Panc1 (cell line): ENCODE measurements at places on chromosomes 1 and 21.

- no peak for DNase-seq
Measured at GRCh38 chr1:215635827-215636226, 68.7 kb downstream of the KCTD3 start.

DNA sequence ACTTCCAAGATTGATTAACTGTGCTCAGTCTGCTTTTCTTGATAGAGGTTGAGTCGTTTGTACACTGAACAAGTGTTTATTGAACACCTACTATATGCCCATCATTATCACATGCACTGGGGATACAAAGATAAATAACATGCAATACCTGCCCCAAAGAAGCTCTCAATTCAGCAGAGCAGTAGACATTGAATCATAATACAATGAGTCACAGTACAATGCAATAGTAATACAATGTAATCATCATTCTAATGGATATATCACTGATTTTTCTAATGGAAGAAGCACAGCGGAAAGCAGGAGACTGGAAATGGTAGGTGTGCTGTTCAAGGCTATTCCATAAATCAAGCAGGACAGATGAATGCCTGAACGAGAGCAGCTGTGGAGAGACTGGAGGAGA, 3.7 kb upstream of the SEC16B start:
- no peak for DNase-seq

GRCh38 chr1:33408093-33408436, 22.8 kb downstream of the PHC2 start:
- DNase-seq = no peak

- no peak for DNase-seq
Measured at GRCh38 chr1:115222616-115223402, 115.2 kb downstream of the NGF start.

DNA sequence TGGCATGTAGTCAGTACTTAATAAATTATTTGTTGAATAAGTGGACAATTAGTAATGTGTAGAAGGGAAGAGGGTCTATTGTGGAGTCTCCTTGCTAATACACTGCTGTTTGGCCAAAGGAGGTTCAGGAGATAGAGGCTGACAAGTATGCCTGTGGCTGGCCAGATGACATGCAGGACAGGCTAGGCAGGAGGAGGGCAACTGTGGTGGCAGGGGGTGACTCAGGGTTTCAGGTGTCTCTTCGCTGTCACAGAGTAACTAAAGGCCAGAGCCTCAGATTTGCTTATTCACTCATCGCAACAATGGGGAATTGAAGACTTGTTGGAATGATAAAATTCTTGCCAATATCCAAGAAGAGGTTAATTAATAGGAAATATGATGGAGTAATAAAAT, 33.1 kb downstream of the THRAP3 start:
- DNase-seq = no peak

- DNase-seq = no peak
Measured at GRCh38 chr21:42594616-42595282, 58.7 kb upstream of the PDE9A start.

DNA sequence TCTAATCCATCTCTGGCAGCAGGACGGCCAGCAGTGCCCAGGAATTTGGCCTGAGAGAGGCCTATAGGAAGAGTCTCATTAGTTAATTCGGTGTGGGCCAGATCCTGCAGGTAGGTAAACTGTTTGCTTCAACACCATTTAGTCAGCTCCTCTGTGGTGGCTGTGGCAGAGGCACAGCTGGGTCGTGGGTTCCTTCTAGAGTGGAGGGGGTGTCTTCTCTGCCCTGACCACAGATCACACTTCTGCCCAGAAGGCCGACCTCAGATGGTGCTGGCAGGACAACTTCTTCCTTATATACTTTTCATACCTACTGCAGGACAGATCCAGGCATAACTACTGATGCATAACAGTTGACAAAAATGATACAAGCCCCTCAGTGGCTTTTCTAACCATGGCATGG, 281.4 kb downstream of the RPS6KC1 start:
- no peak for DNase-seq

GRCh38 chr1:240739139-240739538, 127.2 kb upstream of the GREM2 start:
- no peak for DNase-seq

- DNase-seq = no peak
Measured at GRCh38 chr1:41813226-41813625, 105.5 kb downstream of the HIVEP3 start.

DNA sequence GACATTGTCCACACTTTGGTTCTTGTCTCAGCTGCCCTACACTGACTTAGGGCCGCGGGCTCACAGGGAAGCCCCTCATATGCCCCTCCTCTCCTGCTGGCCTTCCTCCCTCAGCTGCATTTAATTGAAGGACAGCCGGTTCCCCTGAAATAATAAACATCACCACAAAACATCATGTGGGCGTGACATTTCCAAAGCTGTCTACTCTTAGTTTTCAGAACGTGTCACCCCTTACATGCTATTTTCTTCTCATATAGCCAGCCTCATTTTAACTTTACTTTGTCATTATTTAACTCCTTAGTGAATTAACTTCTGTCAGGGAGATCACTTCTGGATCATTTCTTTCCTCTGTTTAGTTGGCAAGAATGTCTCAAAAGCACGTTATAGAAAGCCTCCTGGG, 103.2 kb downstream of the COLGALT2 start:
- no peak for DNase-seq

GRCh38 chr21:39107739-39108138, 75.5 kb downstream of the PSMG1 start:
- DNase-seq = no peak

DNA sequence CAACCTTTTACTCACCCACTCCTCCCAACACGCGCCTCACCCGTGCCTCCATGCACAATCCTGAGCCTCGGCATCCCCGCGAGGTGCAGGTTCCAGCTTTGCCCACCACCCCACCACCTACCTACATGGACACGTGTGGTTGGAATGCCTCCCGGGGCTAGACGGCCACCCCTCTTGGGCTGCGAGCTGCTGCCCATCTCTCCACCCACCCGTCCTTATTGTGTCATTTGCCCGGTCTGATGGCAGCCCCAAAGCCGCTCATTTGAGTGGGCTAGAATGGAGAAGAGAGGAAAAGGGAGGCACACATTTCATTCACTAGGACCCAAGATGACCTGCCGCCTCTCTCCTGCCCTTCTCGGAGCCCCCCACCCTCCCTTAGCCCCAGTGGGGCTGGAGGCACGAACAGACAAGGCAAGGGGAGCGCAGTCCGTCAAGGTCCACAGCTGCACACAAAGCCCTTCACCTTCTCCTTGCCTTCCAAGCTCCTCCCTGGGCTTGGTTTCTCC, 785 bp downstream of the ZNF697 start:
- no peak for DNase-seq

GRCh38 chr1:175648927-175649326, 94.5 kb downstream of the TNR start:
- DNase-seq = no peak

- no peak for DNase-seq
Measured at GRCh38 chr1:164704954-164705353, 146.0 kb downstream of the PBX1 start.

GRCh38 chr1:77065693-77066342, 153.4 kb downstream of the PIGK start:
- DNase-seq = no peak

DNA sequence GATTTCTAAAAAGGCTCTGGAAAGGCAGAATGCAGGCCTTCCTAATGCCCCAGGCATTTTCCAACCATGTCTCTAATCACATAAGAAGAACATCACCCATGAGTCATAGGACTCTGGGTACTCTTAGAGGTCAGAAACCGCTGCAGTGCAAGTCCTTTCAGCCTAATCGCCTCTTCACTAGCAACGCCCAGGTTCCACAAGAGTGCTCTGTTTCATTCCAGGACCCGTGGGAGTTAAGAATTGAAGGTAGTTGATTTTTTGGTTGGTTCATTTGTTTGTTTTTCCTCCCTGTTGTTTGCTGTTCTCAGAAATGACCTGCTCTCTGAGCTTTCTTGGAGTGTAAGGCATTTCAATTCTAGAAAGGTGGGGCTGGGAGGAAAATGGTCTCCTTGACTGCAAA, 123.2 kb downstream of the NR5A2 start:
- peak; percentile 60 for DNase-seq

DNA sequence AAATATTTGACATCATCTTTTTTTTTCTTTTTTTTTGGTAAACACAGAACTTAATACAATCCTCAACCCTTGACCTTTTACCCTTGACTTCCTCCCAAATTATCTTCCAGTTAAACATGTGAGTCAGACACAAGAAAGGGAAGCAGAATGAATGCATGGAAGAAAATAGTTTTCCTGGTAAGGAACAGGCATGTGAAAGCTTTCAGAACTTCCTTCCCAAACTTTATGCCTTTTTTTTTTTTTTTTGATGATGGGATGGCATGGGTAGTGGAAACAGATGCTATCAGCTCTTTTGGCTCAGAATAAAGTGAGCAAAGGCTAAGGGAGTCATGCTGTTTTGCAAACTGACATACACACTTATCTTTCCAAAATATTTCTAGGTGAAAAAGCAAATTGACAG, 1079.1 kb downstream of the TTLL7 start:
- no peak for DNase-seq

GRCh38 chr21:46437511-46437910, 21.2 kb upstream of the DIP2A start:
- DNase-seq = no peak

- no peak for DNase-seq
Measured at GRCh38 chr1:43274804-43275180, 5.0 kb downstream of the TMEM125 start.

DNA sequence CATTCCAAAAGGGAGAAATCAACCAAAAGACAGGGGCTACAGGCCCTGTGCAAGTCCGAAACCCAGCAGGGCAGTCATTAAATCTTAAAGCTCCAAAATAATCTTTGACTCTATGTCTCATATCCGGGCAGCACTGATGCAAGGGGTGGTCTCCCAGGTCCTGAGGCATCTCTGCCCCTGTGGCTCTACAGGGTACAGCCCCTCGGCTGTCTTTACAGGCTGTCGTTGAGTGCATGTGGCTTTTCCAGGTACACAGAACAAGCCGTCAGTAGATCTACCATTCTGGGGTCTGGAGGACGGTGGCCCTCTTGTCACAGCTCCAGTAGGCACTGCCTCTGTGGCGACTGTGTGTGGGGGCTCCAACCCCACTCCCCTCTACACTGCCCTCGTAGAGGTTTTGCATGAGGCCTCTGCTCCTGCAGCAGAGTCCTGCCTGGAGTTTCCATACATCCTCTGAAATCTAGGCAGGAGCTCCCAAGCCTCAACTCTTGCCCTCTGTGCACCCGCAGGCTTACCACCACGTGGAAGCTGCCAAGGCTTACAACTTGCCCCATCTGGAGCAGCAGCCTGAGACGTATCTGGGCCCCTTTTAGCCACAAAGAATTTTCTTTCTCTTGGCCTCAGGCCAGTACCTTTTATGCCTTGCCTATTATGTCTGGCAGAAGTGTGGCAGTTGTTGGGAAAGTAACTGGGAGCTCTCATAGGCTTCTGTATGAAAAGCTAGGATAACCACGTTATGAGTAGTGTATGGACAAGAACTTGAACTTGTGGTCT, 52.5 kb downstream of the POU2F1 start:
- DNase-seq = no peak

- DNase-seq = no peak
Measured at GRCh38 chr1:118183586-118183985, 1.4 kb downstream of the SPAG17 start.

- no peak for DNase-seq
Measured at GRCh38 chr1:79646880-79647279, 640.4 kb upstream of the ADGRL4 start.

DNA sequence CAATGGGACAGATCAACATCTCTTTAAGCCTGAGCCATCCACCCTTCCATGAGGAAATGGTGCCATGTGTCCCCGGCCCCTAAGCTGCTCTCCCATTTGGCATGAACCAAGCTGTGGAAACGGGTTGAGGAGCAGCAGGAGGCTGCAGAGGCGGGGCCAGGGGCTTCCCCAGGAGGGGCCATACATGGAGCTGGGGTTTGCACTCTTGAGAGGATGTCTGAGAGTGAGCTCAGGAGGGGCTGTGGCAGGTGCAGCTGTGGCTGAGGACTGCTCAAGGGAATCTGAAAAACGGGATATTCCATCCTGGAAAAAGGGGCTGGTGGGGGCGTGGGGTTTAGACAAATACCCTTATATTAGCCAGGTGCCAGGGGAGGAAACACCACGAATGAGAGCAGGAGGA, 7.1 kb upstream of the CLEC20A start:
- DNase-seq = no peak

GRCh38 chr21:43923391-43923790, 58.4 kb downstream of the AGPAT3 start:
- DNase-seq = no peak

DNA sequence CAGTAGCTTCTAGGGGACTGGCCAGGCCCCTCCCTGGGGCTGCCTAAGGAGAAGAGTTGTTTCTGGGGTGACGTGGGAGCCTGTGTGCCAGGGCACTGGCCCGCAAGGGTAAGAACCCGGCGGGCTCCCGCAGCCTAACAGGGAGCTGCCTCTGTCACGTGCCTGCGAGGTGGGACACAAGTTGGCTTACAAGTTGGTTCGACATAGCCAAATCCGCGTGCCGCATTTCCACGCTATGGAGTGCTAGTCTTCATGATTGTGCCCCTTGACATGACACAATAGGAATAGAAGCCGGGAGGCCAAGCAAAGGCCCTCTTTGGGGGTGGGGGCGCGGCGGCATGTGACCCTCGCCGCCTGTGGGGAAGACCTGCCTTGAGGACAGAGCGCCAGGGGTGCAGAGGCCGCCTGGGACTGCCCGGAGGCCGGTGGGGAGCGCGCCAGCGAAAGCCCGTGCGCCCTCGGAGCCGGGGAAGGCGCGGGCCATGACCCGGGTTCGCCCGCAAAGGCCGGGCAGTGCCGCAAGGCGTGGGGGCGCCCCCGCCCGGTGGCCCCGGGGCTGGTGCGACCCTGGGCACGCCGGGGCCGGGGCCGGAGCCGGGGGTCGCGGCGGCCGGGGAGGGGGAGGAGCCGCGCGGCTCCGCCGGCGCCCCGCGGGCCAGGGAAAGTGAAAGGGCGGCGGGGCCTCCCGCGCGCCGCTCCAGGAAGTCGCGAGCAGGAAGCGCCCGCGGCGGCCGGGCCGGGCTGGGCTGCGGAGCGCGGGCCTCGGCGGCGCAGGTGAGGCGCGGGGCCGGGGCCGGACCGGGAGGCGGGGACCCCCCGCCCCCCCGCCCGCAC, at the start of gene SLC37A1:
TSS of gene SLC37A1 (plus strand) at position 702 of the 834 bp plus-strand sequence. CDS start 4,603 bp downstream, outside the sequence.
- DNase-seq = no peak

DNA sequence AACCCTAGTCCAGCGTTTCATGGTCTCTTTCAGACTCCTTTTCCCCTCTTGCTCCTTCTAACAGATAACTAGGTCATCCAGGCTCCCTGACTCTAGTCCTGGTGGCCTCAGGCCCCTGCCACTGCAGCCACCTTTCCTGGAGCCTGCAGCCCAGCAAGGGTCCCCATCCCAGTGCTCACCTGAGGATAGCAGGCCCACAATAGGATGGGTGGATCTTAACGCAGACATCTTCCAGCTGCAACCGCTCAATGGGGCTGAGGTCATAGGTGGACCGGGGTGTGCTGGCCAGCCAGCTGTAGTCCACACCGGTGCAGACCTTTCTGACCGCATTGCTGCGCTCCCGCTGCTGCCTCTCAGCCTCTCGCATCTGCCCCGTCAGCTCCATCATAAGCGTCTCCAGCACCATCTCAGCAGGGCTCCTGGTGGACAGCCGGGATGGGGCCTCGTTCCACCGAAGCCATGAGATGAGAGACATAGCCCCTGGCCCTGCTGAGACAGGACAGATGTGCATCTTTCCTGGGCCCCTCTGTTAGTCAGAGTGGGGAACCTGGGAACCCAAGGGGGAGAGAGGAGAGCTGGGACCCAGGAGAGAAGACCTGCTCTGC, 10.9 kb downstream of the RD3 start:
- DNase-seq = no peak

GRCh38 chr1:7719468-7720094, 51.5 kb upstream of the VAMP3 start:
- DNase-seq = no peak

GRCh38 chr1:16082283-16083038, 9.0 kb upstream of the FAM131C start:
- DNase-seq = no peak
